ENCODE measurements at places on chromosomes 1 and 21.

GRCh38 chr21:17759511-17760178 is 59.5 kb downstream of the C21orf91 start:
- H3K36me3 ChIP-seq = no peaks in the 10 kb centered on the region
- no peaks in the 10 kb centered on the region for H3K27me3 ChIP-seq
- H3K4me3 ChIP-seq = no peak overlapping the region
- DNase-seq = no peak
- H3K4me1 ChIP-seq = peaks cover 1% of the 10 kb centered on the region
- no peak overlapping the region for H3K27ac ChIP-seq

DNA sequence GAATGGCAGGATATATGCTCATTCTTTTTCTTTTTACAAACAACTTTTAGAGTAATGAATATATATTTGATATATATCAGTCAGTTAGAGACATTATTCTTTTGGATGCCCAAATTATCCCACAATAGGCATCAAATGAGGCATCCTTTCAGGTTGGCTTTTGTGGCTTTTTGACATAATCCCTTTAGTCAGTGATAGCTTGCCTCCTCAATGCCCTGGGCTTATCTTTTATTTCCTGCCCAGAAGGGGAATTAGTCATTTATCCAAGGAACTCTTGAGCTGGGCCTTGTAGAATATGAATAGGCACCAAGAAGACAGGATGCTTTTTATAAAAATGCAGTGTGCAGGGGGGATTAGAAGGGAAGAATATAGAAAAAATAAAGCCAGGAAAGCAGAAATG is 22.2 kb downstream of the EPHX4 start:
- no peak overlapping the region for H3K27ac ChIP-seq
- H3K4me3 ChIP-seq = no peak overlapping the region
- no peaks in the 10 kb centered on the region for H3K27me3 ChIP-seq
- DNase-seq = no peak
- H3K36me3 ChIP-seq = no peaks in the 10 kb centered on the region

DNA sequence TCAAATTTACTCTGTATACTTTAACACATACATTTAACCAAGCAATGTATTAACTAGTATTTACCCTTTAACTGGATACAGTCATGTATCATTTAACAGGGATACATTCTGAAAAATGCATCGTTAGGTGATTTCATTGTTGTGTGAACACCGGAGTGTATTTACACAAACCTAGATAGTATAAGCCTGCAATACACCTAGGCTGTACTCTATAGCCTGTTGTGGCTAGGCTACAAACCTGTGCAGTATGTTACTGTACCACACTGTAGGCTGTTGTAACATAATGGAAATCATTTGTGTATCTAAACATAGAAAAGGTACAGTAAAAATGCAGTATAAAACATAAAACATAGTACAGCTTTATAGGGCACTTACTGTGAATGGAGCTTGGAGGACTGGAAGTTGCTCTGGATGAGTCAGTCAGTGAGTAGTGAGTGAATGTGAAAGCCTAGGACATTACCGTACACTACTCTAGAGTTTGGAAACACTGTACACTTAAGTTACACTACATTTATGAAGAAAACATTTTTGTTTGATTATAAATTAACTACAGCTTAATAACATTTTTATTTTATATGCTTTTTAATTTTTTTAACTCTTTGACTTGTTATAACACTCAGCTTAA is 21.3 kb downstream of the RGS4 start:
- DNase-seq = no peak
- no peak overlapping the region for H3K27ac ChIP-seq

DNA sequence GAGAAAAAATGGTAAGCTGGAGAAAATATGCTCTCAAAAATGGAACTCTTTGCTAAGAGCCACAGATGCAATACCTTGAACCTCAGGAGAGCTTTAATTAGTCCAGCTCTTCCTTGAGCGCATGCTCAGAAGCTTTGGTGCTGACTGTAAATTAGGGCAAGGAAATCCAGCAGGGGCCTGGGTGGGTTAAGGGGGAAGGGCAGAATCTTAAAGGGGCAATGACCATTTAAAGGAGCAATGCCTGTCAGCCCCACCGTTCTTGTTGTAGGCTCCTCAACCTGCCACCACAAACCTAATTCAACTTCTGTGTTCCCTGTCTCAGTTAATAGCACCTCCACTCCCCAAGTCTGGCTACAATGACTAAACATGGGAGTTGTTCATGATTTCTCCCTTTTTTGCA is 6.8 kb upstream of the SLC22A15 start:
- no peak for DNase-seq
- no peak overlapping the region for H3K27ac ChIP-seq
- no peak overlapping the region for H3K4me3 ChIP-seq
- no peaks in the 10 kb centered on the region for H3K36me3 ChIP-seq
- no peaks in the 10 kb centered on the region for H3K4me1 ChIP-seq

DNA sequence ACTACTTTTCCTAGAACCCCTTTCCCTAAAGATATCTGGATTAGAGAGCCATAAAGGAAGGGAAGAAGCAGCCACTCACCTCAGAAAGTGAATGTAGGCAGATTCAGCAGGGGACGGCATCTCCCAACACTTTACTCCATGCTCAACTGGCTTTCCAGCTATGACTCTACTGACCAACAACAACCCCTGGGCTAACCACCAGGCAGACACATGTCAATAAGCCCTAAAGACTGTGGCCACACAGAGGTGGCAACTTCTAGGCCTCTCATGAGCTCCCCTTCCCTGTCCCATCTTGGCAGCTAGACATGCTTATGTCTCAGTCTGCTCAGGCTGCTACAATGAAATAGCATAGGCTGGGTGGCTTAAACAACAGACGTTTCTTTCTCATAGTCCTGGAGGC is 214.0 kb upstream of the ZP4 start:
- H3K36me3 ChIP-seq = no peaks in the 10 kb centered on the region
- H3K27ac ChIP-seq = no peak overlapping the region
- H3K4me1 ChIP-seq = no peaks in the 10 kb centered on the region

DNA sequence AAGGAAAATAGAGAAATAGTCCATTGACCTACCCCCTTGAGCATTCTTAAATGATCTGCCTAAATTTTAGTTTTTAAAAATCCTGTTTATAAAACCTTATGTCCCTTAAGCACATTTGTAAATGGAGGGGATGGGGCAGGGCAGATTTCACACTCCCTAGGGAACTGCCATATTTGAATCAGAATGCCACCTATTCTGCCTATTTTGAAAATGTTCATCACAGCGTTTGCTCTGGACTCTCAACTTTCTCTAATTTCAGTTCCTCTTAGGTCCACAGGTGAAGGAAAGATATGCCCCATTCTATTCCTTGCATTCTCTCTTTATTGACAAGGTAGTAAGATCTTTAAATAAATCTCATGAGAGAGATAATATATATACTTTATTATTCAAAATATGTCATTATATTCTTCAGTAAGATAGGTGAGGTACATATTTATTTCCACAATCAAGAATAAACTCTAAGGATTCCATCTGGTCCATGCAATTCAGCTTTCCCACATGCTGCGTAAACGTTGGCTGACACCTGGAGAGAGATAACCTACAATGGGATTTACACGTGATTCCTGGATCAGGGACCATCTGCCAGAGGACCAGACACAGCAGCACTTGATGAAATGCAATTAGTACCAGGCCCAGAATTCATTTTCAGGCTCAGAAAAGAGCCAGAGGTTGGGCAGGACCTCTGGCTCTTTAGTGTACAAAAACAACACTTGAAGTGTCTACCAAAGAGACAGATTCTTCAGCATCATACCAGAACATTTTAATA is 1.2 kb upstream of the LPGAT1 start:
- peak overlapping the region; percentile 79 for H3K4me3 ChIP-seq
- H3K27ac ChIP-seq = no peak overlapping the region
- no peaks in the 10 kb centered on the region for H3K36me3 ChIP-seq
- peaks cover 47% of the 10 kb centered on the region for H3K4me1 ChIP-seq
- H3K27me3 ChIP-seq = no peaks in the 10 kb centered on the region
